Kidney (tissue), 22 donors: ENCODE measurements at places on chromosomes 1 and 21. TPM values are rescaled to one million over a fixed set of nuclear protein-coding genes. Genes with fewer than 3 reads are reported as not detected.
A peak's percentile ranks its signal among the peaks of the same experiment; 100 is the strongest.

Gene PRR9
- not detected for total RNA-seq

Gene HHIPL2
- 0.09 TPM for total RNA-seq

Gene SLC44A5
- total RNA-seq: 0.66 TPM

Gene DNTTIP2
- 48.4 TPM for total RNA-seq

Gene GJA8
- 2.4 TPM for total RNA-seq

Gene TNFRSF25
- total RNA-seq: 13.8 TPM

Gene OR2G6
- 0.06 TPM for total RNA-seq

Gene S100A3
- 8.4 TPM for total RNA-seq

- peak; percentile 90 for DNase-seq
These were observed 4.9 kb downstream of the SH3BGRL3 start for GRCh38 chr1:26284597-26285347.

DNA sequence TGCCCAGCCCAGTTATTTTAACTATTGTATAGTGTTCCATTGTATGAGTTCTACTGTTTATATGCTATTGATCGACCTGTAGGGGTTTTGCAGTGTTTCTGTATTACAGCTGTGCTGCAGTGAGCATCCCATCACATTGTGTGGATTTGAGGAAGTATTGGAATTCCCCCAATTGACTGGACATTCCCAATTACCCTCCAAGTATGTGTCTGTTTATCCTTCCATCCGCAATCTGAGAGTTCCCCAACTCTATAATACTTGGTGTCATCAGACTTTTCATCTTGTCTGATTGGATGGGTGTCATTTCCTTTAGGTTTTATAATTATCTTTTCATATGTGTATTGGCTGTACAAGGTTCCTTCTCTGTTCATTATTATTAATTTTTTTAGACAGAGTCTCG, 27.8 kb downstream of the PSEN2 start:
- no peak for DNase-seq

DNA sequence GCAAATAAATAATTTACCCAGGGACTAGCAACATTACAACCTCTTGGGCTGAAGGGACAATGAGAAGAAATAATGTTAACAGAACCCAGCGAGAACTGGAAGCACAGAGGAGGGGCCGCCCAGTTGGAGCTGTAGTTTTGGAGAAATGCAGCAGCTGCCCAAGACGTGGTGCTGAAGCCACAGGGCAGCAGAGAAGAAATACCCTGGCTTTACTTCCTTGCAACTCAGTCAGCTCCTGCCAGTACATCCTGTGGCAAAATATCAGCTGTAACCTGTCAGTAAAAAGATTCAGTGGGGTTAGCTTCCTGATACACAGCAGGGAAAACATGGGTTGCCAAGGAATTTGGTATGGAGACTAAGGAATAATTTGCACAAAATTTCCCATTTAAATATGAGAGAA, 283.6 kb upstream of the USP25 start:
- peak; percentile 48 for DNase-seq

DNA sequence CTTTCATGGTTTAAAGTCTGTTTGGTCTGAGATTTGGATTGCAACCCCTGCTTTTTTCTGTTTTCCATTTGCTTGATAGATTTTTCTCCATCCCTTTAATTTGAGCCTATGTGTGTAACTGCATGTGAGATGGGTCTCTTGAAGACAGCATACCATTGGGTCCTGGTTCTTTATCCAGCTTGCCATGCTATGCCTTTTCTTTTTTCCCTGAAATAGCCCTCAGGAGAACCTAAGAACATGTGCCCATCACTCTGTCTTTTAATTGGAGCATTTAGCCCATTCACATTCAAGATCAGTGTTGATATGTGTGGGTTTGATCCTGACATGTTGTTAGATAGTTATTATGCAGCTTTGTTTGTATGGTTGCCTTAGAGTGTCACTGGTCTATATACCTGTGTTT, 21.7 kb upstream of the DENND1B start:
- no peak for DNase-seq

DNA sequence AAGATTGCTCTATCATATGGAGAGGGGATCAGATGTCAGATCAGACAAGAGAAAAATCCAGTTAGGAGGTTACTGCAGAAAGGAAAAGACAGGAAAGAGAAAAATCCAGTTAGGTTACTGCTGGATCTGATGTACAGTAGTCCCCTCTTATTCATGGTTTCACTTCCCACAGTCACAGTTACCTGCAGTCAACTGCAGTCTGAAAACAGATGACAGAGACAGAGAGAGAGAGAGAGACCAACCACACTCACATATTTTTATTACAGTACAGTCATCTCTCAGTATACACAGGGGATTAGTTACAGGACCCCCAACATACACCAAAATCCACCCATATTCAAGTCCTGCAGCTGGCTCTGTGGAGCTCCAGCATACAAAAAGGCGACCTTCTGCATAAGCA, 29.3 kb downstream of the NUP133 start:
- DNase-seq: no peak

DNA sequence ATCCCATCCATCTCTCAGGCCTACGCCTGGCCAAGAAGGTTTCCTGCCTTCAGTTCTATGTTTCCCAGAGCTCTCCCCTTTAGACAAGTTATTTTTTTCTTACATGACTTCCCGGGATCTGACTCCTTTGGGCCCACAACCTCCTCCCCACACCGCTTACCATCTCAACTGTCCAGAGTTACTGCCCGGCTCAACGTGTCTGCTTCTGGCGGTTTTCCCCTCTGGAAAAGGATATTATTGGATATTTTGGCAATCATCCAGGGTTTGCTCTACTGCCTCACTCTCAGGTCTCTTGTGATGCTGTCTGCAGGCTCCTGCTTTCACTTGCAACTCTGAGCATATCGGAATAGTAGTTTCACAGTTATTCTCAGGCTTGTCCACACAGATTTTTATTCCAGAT, 318.2 kb upstream of the CAMK1G start:
- no peak for DNase-seq

DNA sequence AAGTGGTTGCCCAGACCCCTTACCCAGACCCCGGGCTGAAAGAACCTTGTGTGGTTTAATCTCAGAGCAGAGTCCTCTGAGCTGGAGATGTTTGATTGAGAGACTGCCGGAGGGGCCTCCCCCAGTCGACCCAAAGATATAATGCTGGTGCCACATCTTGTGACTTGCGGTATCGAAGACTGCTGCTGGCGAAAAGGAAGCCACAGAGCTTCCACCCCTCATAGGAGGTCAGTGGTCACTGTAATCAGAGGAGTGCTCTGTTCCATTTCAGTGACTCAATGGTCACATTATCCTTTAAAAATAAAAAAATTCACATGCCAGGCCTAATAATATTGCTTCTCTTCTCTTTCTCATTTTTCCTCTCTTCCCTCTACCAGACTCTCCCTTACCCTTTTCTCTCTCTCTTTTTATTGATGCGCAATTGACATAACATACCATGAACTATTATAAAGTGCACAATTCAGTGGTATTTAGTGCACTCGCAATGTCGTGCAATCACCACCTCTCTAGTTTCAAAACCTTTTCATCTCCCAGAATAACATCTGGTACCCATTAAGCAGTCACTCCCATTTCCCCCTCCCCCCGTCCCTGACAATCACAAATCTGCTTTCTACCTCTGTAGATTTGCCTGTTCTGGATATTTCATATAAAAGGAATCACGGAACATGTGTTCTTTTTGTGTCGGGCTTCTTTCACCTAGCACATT, 52.6 kb upstream of the LYST start:
- DNase-seq: peak; percentile 49

DNA sequence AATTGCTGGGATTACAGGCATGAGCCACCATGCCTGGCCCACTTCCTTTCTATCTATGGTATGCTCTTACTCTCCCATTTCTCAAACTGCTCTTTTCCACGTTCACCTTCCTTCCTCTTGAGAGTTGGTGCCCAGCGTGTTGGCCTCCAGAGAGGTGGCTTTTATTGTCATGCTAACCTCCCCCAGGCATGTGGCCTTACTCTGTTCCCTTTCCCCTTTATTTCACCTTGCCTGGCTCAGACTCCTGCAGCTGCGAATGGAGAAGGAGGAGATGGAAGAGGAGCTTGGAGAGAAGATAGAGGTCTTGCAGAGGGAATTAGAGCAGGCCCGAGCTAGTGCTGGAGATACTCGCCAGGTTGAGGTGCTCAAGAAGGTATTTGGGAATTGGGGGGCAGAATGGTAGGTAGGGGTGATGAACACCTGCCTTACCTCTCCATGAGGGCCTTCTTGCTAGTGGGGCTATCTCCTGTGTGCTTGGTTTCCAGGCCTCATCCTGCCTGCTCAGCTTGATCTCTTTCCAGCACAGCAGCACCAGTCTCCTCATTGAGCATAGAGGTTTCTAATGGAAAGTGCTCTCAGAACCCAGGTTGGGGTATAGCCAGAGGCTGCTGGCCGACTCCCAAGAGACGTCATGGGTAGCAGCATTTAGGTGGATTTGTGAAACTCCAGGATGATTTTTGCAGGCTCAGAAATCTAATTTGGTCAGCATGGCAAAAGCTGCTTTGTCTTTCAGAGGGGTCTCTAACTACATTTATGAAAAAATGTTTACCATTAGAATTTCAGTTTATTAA, 13.2 kb upstream of the TUFT1 start:
- DNase-seq: no peak

- DNase-seq: no peak
These were observed 50.5 kb upstream of the PPP2R5A start for GRCh38 chr1:212234431-212235395.

DNA sequence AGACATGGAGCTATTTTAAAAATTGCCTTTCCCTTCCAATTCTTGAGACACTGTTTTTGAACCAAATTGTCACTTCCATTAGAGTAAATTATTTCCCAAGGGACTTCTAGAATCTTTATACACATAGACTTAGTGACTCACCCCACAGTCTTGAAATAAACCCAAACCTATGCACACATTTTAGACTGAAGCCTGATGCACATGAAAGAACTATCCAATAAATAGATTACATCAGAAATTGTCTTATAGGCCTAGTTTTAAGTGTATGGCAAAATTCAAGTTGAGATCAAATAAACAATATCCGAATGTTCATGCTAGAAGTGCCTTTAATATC, 32.2 kb upstream of the ZNF326 start:
- DNase-seq: no peak
